ENCODE measurements at places on chromosomes 2 and 18. TPM values are rescaled to one million over a fixed set of nuclear protein-coding genes. Genes with fewer than 3 reads are reported as not detected.

The TCF23 gene
- not detected for polyA plus RNA-seq

The ANO7 gene
- polyA plus RNA-seq: 0.81 TPM

The GRHL1 gene
- polyA plus RNA-seq: 1.0 TPM

The IAH1 gene
- polyA plus RNA-seq: 133 TPM

The ANKAR gene
- 2.1 TPM for polyA plus RNA-seq

The OLA1 gene
- polyA plus RNA-seq: 63.0 TPM

The LCT gene
- not detected for polyA plus RNA-seq

DNA sequence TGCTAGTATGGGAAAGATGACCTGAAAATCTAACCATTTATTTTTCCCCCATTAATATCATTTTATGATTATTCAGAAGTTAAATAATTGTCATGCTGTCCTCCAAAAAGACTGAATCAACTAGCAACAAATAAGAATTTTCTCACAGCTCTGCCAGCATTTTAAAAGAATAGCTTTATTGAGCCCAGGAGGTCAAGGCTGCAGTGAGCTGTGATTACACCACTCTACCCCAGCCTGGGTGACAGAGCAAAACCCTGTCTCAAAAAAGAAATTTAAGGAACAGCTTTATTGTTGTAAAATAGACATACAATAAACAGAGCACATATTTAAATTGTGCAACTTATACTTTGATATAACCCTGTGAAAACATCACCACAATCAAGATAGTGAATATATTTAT, 24.8 kb upstream of the IL1A start:
- DNase-seq: no peak
- no peaks in the 10 kb centered on the region for H3K36me3 ChIP-seq
- peaks cover 7% of the 10 kb centered on the region for H3K4me1 ChIP-seq
- no peaks in the 10 kb centered on the region for H3K27me3 ChIP-seq

DNA sequence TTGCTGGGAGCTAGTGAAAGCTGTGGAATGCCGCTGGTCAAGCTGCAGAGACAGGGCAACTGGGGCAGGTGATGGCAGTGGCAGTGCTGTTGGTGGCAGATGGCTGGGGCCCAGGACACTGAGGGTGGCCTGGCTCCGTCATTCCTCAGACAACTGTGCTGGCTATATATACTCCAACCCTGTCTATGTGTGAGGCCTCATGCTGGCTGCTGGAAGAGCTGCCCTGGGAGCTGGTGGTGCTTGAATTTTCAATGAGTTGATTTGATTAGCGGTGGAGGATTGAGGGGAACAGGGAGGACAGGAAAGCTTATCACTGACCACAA, 66.5 kb upstream of the TMEM200C start:
- 0 out of 2 replicates have a peak, but pooled peaks cover 5% of the 10 kb centered on the region for H3K27me3 ChIP-seq
- H3K4me3 ChIP-seq: no peak overlapping the region
- no peak for DNase-seq

DNA sequence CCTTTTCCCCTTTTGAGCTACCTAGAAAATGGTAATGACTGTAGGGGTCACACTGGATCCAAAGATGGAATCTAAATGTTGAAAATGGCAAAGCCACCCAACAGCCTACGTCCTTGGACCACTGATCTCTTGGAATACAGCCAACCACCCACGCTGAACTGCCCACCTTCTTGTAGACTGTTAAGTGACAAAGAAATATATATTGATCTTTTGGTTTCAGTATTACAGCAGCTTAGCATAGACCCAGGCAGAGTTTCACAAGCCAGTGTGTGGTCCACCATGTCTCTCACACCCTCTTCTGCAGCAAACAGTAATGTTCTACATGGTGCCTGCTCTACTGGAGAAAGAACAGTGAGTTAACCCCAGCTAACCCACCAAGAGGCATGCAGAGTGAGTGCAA, 20.2 kb downstream of the CACNB4 start:
- no peak for DNase-seq
- H3K4me3 ChIP-seq: no peak overlapping the region
- H3K27ac ChIP-seq: no peak overlapping the region
- H3K36me3 ChIP-seq: no peaks in the 10 kb centered on the region

GRCh38 chr2:133193544-133194361, 374.5 kb downstream of the NCKAP5 start:
- no peak for DNase-seq
- no peaks in the 10 kb centered on the region for H3K27me3 ChIP-seq
- H3K4me3 ChIP-seq: no peak overlapping the region
- no peaks in the 10 kb centered on the region for H3K36me3 ChIP-seq
- H3K4me1 ChIP-seq: peaks cover 7% of the 10 kb centered on the region

DNA sequence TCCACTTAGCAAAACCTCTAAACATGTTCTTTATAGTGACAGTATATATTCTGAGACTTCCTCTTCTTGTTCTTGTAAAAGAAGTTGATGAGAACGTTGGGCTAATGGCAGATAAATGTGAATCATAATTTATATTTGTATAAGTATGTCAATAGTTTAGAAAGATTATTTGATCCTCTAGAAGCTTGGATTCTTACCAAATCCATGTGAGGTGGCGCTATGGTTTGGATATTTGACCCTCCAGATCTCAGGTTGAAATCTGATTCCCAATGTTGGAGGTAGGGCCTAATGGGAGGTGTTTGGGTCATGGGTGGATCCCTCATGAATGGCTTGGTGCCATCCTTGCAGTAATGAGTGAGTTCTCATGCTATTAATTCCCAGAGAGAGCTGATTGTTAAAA, 29.8 kb upstream of the SCN1A start:
- no peak overlapping the region for H3K27ac ChIP-seq
- no peaks in the 10 kb centered on the region for H3K27me3 ChIP-seq
- no peak overlapping the region for H3K4me3 ChIP-seq

GRCh38 chr18:12930908-12931307, 16.9 kb upstream of the SEH1L start:
- no peaks in the 10 kb centered on the region for H3K36me3 ChIP-seq
- no peak overlapping the region for H3K4me3 ChIP-seq
- no peaks in the 10 kb centered on the region for H3K4me1 ChIP-seq
- no peak for DNase-seq
- no peaks in the 10 kb centered on the region for H3K27me3 ChIP-seq

DNA sequence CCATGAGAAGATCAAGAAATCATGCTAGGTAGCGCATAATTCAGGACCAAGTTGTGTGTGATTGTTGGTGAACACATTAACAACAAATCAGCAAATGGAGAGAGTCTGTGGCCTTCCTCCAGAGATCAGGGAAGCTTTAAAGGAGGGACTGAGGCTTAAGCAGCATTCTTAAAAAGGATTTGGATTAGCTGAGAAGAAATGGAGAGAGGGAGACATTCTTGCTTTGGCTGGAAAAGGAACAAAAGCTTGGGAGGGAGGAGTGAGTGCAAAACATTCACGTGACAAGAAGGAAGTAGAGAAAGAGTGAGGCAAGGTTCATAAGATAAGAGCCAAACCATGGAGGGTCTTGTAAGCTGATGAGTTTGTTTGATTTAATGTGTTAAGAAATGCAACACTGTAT, 75.6 kb downstream of the SRD5A2 start:
- H3K4me3 ChIP-seq: no peak overlapping the region
- no peaks in the 10 kb centered on the region for H3K4me1 ChIP-seq
- DNase-seq: no peak
- no peaks in the 10 kb centered on the region for H3K36me3 ChIP-seq
- H3K27ac ChIP-seq: no peak overlapping the region

All from SK-N-SH (cell line).